ENCODE measurements at places on chromosomes 4 and X. TPM values are rescaled to one million over a fixed set of nuclear protein-coding genes. Genes with fewer than 3 reads are reported as not detected.

The LUZP4 gene
- total RNA-seq: not detected

The CXorf49 gene
- total RNA-seq: not detected

The DDIT4L gene
- total RNA-seq: 0.19 TPM

The CXCL6 gene
- total RNA-seq: not detected

The YY2 gene
- 1.4 TPM for total RNA-seq

The ANK2 gene
- 1.8 TPM for total RNA-seq

The EDNRA gene
- total RNA-seq: not detected

The NAP1L2 gene
- 6.9 TPM for total RNA-seq

The STATH gene
- total RNA-seq: not detected

The RIBC1 gene
- 1.2 TPM for total RNA-seq

The TSPAN7 gene
- total RNA-seq: not detected

The MAP7D2 gene
- 0.30 TPM for total RNA-seq

The IL2RG gene
- 389 TPM for total RNA-seq

The ADH1A gene
- total RNA-seq: not detected

The TBX22 gene
- not detected for total RNA-seq

The SPANXN3 gene
- total RNA-seq: not detected

The ESX1 gene
- not detected for total RNA-seq

The SHISA3 gene
- total RNA-seq: 0.85 TPM

The DBET gene
- total RNA-seq: not detected

The ZDHHC15 gene
- 0.06 TPM for total RNA-seq

The APLN gene
- total RNA-seq: 1.9 TPM

The AKAP4 gene
- not detected for total RNA-seq

The RAB40A gene
- 0.22 TPM for total RNA-seq

The NPNT gene
- not detected for total RNA-seq

The ARHGEF38 gene
- not detected for total RNA-seq

The CSN1S1 gene
- not detected for total RNA-seq

The TMSB15C gene
- total RNA-seq: 5.1 TPM

The VCX3A gene
- total RNA-seq: not detected

The CPZ gene
- total RNA-seq: not detected

The NR3C2 gene
- total RNA-seq: 19.5 TPM

The FGF13 gene
- total RNA-seq: not detected

The NXF2 gene
- total RNA-seq: not detected
